Activated CD4-positive, alpha-beta T cell treated with anti-CD3 and anti-CD28 coated beads, Interleukin-2, amount 10 ng/mL, durations not matched to agents 7 days and 5 days (primary cell): ENCODE measurements at places on chromosomes 12 and 14.

DNA sequence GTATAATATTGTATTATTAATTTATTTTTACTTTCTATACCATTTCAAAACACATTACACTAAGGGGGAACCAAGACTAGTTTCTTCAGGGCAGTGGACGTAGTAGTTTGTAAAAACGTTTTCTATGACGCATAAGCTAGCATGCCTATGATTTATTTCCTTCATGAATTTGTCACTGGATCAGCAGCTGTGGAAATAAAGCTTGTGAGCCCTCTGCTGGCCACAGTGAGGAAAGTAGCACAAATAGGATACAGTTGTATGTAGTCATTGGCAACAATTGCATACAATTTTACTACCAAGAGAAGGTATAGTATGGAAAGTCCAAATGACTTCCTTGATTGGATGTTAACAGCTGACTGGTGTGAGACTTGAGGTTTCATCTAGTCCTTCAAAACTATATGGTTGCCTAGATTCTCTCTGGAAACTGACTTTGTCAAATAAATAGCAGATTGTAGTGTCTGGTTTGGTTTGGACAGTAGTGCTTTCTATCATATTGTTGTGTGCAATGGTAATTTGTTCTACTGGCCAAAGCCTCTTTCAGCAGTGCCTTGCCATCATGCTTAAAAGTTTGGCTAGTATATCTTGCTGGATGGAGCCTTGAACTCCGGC, 24.3 kb upstream of the PLEKHD1 start:
- peak; percentile 72 for DNase-seq

GRCh38 chr12:2431810-2432209, 363.0 kb upstream of the FKBP4 start:
- DNase-seq, result no peak

- no peak for DNase-seq
These were observed 42.6 kb upstream of the PRIMA1 start for GRCh38 chr14:93830753-93831461.

GRCh38 chr12:69619050-69619449, 8.3 kb upstream of the LRRC10 start:
- no peak for DNase-seq

GRCh38 chr14:69224946-69225345, 33.6 kb downstream of the EXD2 start:
- no peak for DNase-seq

- DNase-seq, result no peak
These were observed 138.4 kb downstream of the ZFP36L1 start for GRCh38 chr14:68654471-68654941.
